Forelimb muscle (tissue), 1 donor: ENCODE measurements at places on chromosomes 7 and 10. TPM values are rescaled to one million over a fixed set of nuclear protein-coding genes. Genes with fewer than 3 reads are reported as not detected.
A peak's percentile ranks its signal among the peaks of the same experiment; 100 is the strongest.

- no peak for DNase-seq
These were observed 20.6 kb upstream of the TBXAS1 start for GRCh38 chr7:139808427-139808826.

DNA sequence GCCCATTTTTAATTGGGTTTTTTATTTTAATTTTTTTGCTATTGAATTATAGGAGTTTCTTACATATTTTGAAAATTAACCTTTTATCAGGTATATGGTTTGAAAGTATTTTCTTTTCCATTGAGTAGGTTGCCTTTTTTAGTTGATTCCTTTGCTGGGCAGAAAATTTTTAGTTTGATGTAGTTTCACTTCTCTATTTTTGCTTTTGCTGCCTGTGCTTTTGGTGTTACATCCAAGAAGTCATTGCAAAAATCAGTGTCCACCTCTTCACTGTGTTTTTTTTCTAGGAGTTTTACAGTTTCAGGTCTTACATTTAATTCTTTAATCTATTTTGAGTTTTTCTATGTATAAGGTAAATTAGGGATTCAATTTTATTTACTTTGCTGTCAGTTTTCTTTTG lies 129.8 kb upstream of the FERD3L start:
- no peak for DNase-seq

DNA sequence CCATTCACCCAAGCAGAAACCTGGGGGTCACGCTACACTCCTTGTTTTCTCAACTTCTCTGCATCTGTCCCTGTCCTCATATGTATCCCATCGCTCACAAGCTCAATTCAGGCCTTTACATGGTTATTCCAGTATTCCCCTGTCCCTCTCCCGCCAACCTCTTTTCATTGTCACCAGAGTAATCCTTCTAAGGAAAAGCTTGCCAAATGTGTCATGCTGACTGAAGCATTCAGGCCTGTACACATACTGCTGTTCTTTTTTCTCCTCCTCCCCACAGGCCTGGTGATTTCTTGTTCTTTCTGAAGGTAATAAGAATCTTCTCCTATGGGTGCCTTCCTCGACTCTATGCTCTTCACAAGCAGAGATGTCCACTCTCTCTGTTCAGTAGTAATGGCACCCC lies 282.2 kb downstream of the PHTF2 start:
- DNase-seq = no peak

GRCh38 chr7:142496545-142496991 lies 238.7 kb upstream of the PRSS58 start:
- DNase-seq = no peak

GRCh38 chr7:79504607-79505389 lies 51.3 kb upstream of the MAGI2 start:
- DNase-seq = no peak

DNA sequence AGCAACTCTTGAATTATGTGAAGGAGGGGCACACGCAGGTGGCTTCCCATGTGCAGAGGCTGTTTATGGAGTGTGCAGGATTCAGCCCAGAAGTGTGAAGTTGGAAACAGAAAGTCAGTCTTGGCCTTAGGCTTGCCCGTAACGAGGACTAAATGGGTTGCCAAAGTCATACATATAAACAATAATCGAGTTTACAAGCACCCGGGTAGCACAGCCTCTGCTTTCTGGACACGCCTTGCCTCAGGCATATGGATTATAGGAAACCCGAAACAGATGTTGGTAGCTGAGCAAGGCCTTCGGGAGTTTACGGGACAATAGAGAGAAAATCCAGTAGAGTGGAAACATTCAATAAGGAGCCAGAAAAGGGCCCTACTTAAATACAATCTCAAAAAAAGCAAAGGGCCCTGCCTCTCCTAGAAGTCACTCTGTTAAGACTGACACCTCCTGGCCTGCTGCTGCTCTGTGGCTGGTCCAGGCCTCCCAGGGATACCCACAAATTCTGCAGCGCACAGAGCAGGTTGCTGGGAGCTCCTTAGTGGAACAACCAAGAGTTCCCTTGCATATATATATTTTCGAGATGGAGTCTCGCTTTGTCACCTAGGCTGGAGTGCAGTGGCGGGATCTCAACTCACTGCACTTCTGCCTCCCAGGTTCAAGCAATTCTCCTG lies 48.5 kb downstream of the SMKR1 start:
- DNase-seq = peak; percentile 52

DNA sequence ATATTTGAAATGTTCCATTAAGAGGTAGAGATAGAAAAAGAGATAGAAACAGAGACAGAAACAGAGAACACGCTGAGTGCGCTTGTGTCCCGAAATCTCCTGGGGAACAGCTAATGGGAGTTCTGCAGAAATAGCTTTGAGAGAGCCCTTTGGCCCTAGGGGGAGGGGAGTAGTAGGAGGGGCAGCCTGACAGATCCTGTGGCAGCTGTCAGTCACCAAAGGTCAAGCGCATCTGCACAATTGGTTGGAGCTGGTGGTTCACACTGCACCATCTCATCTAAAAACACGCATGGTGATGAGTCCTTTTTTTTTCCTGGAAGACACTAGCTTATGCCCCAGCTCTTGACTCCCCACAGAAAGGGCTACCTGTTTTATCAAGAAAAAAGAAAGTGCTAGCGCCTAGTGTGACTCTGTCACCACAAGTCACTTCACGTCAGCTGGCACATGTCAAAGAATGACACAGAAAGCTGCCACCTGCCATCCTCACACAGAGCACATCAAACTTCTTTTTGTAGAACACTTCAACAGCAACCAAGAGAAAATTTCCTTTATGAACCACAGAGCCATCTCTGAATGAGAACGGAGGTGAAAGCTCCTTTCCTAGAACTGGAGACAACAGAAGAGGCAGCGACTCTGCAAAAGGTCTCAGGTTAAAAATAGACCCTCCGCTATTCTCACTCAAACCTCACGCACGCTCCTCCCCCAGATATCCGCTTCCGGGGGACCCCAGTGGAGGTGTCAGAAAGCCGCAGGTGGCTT lies 125.7 kb downstream of the GFRA1 start:
- DNase-seq = no peak

DNA sequence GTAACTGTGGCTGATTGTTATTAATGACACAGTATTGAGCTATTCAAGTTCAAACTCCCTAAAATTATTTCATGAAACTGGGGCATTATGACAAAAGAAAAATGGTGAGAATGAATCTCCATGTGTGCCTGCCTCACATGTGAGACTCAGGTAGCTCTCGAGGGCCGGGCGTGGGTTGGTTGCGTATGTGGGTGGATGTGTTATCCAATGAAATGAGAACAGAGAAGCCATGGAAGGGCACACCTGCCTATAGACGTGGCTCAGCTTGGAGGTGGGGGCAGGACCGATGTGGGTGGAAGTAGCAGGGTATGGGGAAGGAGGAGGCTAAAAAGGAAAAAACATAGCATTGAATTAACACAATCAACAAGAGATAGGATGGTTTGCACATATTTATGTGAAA lies 96.5 kb downstream of the AOAH start:
- no peak for DNase-seq

PSD gene
- polyA plus RNA-seq = 5.3 TPM

SFRP4 gene
- 22.2 TPM for polyA plus RNA-seq

ELN gene
- 91.6 TPM for polyA plus RNA-seq

GRID2IP gene
- polyA plus RNA-seq = 0.10 TPM

NEURL1 gene
- polyA plus RNA-seq = 40.5 TPM

VWA2 gene
- 0.48 TPM for polyA plus RNA-seq
